ENCODE measurements at places on chromosomes 2 and 18. TPM values are rescaled to one million over a fixed set of nuclear protein-coding genes. Genes with fewer than 3 reads are reported as not detected.

The UGT1A3 gene
- total RNA-seq, result not detected

The FBXO48 gene
- 1.1 TPM for total RNA-seq

The DNAJC5G gene
- total RNA-seq, result 2.3 TPM

The VWA3B gene
- 0.32 TPM for total RNA-seq

The RFTN2 gene
- total RNA-seq, result 4.4 TPM

The SPP2 gene
- not detected for total RNA-seq

The TMEM247 gene
- total RNA-seq, result not detected

The ZAP70 gene
- 0.70 TPM for total RNA-seq

The IGFBP5 gene
- 134 TPM for total RNA-seq

The RBM44 gene
- 0.38 TPM for total RNA-seq

The TMEM37 gene
- 2.8 TPM for total RNA-seq

The SP140 gene
- 0.56 TPM for total RNA-seq

The DYSF gene
- 45.8 TPM for total RNA-seq

The SESTD1 gene
- 37.4 TPM for total RNA-seq

The SLC5A6 gene
- 12.3 TPM for total RNA-seq

The CRYGD gene
- not detected for total RNA-seq

The MBP gene
- total RNA-seq, result 29.9 TPM

The PROKR1 gene
- not detected for total RNA-seq

The CHRND gene
- not detected for total RNA-seq

The ABCG8 gene
- 0.11 TPM for total RNA-seq

The PGAP1 gene
- 5.5 TPM for total RNA-seq

The NEU2 gene
- total RNA-seq, result not detected

The CFC1 gene
- total RNA-seq, result not detected

The MC5R gene
- total RNA-seq, result not detected

The KCNK3 gene
- total RNA-seq, result 2.7 TPM

The GLS gene
- 52.3 TPM for total RNA-seq

The SCYGR4 gene
- total RNA-seq, result not detected

The CLIP4 gene
- total RNA-seq, result 25.6 TPM

The TACR1 gene
- 0.11 TPM for total RNA-seq

The IMP4 gene
- total RNA-seq, result 60.2 TPM

The CNDP1 gene
- not detected for total RNA-seq
